ENCODE measurements at places on chromosomes 7 and 10. TPM values are rescaled to one million over a fixed set of nuclear protein-coding genes. Genes with fewer than 3 reads are reported as not detected.

Gene BAMBI
- 42.2 TPM for total RNA-seq

Gene TMEM176B
- total RNA-seq, result 7.3 TPM

Gene OSBPL3
- 136 TPM for total RNA-seq

Gene AIMP2
- 85.9 TPM for total RNA-seq

- H3K27ac ChIP-seq, result no peak overlapping the region
- no peaks in the 10 kb centered on the region for H3K4me1 ChIP-seq
- H3K27me3 ChIP-seq, result no peaks in the 10 kb centered on the region
- H3K4me3 ChIP-seq, result no peak overlapping the region
- DNase-seq, result no peak
- H3K36me3 ChIP-seq, result no peaks in the 10 kb centered on the region
Observed at GRCh38 chr7:82593780-82594179, 150.2 kb upstream of the CACNA2D1 start.

DNA sequence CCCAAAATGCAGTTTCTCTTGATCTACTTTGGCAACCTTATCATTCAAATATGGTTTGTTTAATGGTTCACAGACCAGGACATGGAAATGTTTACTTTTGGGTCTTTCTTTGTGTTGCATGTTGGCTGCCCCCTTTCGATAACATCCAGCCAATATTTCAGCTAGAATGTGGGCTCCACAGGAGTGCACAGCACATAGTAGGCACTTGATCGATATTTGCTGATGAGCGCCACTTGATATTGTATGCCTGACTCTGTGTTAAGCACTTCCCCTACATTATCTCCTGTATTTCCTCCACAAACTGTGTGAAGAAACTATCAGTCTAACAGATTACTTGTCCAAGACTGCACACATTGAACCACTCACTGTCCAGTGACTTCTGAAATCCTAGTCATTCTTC lies 60.2 kb downstream of the SMURF1 start:
- H3K36me3 ChIP-seq, result peaks cover 13% of the 10 kb centered on the region
- H3K27ac ChIP-seq, result no peak overlapping the region
- peaks cover 20% of the 10 kb centered on the region for H3K4me1 ChIP-seq
- no peaks in the 10 kb centered on the region for H3K27me3 ChIP-seq

Data from Calu3 (cell line).